Pancreas (tissue), 10 donors: ENCODE measurements at places on chromosomes 7 and 10. TPM values are rescaled to one million over a fixed set of nuclear protein-coding genes. Genes with fewer than 3 reads are reported as not detected.

Gene HOXA4
- polyA plus RNA-seq: 2.4 TPM

Gene TUBB8
- 0.16 TPM for polyA plus RNA-seq

Gene TMEM72
- 7.7 TPM for polyA plus RNA-seq

Gene SCART1
- 3.9 TPM for polyA plus RNA-seq

Gene STX1A
- polyA plus RNA-seq: 95.7 TPM

Gene NUTM2A
- 3.6 TPM for polyA plus RNA-seq
